ENCODE measurements at places on chromosomes 3 and 15.

DNA sequence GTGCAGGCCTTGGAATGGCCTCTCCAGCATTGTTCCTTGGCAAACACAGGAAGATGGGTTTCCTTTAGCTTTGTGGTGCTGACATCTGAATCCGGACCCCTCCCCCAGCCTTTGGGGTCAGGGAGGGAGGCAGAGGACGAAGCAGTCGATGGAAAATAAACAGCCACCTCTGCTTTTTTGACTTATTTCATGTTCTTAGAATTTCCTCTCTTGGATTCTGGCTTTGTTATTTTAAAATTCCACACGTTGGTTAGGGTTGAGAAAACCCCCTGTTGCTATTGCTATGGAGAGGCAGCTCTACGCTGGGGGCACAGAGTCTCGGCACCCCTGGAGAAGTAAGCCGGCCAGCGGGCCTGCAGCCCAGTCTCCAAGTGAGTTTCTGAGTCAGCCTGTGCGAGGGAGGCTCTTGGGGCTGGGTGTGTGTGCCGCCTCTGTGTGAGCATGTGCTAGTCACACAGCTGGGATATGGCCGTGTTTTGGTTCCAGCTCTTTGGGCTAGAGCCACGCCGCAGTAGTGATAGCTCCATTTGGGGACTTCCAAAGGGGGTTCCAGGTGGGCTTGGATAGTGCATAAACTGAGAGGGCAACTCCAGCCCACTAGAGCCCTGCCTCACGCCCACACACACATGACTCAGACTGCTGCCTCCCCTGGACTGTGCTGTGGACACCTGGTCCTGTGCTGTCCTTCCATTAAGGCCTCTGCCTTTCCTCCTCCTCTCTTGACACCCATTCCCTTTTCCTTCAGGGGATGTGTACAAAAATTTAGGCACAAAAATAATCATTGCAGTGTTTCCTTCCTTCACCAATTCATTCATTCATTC, 58.8 kb downstream of the AMOTL2 start:
- DNase-seq = no peak

DNA sequence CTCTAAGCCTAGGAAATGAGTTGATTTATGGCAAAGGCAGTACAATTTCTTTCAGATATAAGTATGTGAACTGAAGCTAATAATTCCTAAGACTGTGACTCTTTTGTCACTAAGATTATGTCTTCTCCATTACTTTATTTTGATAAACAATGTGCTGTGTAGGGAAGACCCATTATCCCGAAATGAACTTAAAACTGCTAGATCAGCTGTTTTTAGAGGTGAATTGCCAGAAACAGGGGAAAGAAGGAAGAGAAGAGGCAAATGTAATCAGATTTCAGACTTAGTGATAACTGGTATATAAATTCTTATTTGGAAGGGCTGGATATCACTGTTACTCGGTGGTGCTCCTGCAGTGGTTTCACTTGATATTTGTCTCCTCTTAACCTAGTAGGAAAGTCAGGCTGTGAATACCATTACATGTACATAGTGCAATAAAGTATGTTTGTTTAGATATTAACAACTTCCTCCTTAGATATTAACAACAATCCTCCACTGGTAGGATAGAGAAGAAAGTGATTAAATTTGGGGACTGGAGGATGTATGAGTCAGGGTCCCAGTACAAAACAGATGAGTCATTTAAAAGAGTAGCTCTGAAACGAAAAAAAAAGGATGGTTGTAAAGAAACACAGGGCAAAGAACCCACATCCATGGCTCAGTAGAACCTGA, 338.5 kb upstream of the KCNH8 start:
- DNase-seq = no peak

- DNase-seq = no peak
Observed at GRCh38 chr3:72191209-72191960, 406.4 kb upstream of the PROK2 start.

DNA sequence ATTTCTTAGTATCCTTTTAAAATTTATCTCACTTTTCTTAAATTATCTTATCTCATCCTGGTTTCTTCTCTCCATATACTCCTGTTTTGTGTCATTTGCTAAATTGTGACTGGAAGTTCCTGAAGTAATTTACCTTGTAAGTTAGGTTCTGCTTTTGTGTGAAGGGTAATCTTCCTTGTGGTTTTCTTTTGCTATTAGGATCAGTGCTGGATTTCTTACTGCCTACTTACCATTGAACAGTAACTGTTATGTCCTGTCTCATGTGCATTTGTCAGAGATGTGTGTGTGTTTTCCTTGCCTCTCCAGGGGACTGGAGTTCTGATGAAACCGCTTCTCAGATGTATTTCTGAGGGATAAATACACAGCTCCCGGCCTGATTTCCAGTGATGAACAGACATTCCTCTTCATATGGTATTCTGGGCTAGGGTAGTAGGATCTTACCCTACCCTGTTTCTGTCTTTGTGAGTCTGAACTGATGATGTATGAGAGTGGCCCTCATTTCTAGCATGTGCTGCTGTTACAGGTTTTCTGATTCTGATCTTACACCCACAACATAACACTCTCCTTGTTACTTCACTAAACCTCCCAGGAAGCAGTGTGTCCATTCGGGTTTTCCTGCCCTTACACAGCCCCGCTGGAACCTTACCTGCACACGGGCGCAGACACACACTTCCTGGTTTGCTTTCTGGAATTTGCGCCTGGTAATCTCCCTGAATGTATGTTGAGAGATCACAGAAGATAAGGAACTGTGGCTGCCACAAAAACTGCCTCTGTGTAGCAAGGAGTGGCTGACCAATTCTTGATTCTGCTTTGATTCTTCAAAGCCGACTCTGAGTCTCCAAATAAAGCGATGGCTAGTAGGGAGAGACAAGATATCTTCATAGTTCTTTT, 14.7 kb downstream of the PAK2 start:
- no peak for DNase-seq

DNA sequence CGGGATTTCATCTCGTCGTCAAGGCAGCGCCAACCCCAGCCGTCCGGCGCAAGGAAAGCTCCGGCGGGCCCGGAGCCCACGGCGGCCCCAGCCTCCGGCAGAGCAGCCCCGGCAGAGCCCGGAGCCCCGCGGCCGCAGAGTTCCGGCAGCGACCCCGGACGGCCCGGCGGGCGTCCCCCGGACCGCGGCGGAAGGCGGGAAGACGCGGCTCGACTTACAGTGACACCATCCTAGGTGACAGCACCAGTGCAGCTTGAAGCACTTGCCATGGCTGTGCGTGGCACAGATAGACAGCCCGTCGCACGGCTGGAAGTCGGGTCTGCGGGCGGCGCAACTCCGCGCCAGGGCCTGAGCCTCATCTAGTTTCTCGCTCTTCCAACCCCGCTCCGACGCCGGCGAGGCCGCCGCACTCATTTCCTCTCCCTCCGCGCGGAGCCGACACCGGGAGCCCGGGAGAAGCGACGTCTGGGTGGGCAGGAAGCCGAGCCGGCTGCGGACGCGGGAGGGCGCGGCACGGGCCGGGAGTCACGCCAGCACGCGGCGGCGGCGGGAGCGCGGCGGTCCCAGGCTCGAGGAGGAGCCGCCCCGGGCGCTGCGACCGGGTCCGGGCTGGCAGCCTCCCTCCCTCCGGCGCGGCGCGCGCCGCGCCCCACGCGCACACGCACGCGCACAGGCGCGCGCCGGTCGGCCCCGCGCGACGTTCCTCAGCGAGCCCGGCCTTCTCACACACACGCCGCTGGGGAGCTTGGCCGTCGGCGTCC, at the start of gene C3orf70:
Gene C3orf70, minus strand, starts transcription at position 651 of the 761 bp plus-strand sequence. Its CDS starts 237 bp downstream, at position 414.
- no peak for DNase-seq

- no peak for DNase-seq
Observed at GRCh38 chr15:69093127-69093526, 67.3 kb upstream of the GLCE start.

DNA sequence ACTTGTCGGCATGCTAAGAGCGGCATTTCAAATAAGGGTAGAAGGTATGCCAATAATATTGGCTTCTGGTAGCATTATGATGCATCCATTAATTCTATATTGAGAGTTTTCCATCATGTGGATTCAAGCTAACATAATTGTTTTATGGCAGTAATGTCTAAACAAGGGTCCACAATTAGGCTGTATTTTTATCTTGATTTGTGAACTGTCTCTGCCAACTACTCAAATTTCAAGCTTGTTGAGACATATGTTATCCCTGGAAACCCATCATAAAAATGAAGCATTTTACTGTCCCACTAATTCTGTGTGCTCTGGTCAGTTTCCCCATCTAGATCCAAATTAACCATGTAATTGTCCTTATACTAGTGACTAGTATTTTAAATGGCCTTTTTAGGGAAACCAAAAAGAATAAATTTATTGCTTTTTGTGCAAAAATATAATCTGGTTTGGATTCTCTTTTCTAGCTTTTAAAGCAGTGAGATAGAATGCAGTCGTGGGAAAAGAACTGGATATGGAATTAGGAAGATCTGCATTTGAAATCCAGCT, 1.2 kb upstream of the OSTN start:
- DNase-seq = no peak

- no peak for DNase-seq
Observed at GRCh38 chr15:66306381-66306780, 13.0 kb downstream of the DIS3L start.

- DNase-seq = no peak
Observed at GRCh38 chr3:193317682-193318300, 60.8 kb downstream of the ATP13A5 start.

- DNase-seq = no peak
Observed at GRCh38 chr15:69145694-69146492, 14.5 kb upstream of the GLCE start.

DNA sequence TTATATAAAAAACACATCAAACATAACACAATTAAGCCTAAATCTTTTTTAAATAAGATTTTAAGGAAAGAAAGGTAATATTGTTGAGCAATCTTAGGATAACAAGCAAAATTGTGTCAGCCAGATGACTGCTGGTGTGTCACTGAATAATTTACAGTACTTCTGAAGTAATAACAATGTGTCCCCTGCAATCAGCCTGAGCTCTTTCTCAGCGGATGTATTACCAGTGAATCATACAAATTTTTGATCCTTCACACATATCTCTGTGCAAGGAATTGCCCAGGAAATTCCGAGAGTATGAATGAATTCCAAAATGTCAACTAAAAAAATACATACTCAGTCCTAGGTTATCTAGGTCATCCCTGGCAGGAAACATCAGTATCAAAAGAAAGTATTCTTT, 76.6 kb upstream of the PTX3 start:
- DNase-seq = no peak

GRCh38 chr3:166706094-166706493, 674.0 kb downstream of the ZBBX start:
- DNase-seq = no peak

GRCh38 chr15:22945071-22945470, 35.1 kb downstream of the CYFIP1 start:
- no peak for DNase-seq

GRCh38 chr3:184942735-184943134, 130.8 kb downstream of the VPS8 start:
- DNase-seq = no peak

DNA sequence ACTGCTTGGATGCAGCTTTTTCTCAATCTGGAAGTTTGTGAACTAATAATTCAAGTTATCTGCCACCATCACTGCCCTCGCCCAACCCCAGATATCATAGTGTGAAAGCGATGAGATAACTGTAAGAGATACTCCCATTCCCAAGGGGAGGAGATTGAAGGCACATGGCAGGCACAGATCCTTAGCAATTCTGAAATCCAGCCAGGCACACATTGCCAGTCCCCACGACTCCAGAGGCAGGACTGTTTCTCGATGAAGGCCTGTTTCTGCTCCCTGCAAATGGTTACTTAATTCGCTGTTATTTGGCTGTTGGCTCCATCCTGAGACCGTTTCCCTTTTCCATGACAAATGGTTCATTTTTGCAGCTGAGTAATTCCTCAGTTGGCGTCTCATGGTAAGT, 63.2 kb upstream of the NEDD4 start:
- no peak for DNase-seq

GRCh38 chr15:101531170-101531569, 41.7 kb upstream of the PCSK6 start:
- no peak for DNase-seq

DNA sequence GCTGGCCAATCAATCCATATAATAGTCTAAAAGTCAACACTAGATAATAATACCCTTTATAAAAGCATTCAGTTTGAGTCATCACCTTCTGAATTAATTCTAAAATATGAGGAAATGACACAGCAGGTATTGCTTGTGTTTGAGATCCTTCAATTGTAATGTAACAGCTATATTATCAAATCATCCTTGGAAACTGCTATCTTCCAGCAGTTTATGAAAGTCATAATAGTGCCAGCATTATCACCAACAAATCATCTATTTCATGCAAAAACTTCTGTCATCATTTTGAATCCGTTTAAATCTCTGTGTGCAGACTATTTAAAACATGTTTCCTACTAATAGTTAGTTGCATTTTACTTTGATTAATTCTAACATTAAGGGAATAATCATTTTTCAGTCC, 468.7 kb downstream of the CADM2 start:
- no peak for DNase-seq

DNA sequence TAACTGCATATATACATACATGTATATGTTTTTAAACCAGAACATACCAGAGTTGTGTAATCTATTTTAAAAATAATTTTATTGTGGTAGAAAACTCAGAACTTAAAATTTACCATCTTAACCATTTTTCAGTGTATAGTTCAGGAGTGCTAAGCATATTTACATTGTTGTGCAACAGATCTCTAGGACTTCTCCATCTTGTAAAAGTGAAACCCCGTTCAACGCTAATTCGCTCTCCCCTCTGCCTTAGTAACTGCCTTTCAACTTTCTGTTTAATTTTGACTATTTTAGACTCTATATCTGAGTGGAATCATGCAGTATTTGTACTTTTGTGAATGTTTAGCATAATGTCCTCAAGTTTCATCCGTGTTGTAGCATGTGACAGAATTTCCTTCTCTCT, 51.8 kb upstream of the SSR3 start:
- DNase-seq = no peak

Data from stimulated activated CD8-positive, alpha-beta memory T cell treated with anti-CD3 and anti-CD28 coated beads, Interleukin-4, amount 100 ng/mL, for 1 hour (primary cell).